Activated T-cell treated with anti-CD3 and anti-CD28 coated beads for 48 hours (primary cell): ENCODE measurements at places on chromosomes 1 and 21.

- DNase-seq = no peak
These were observed 13.4 kb downstream of the THEMIS2 start for GRCh38 chr1:27885621-27886352.

DNA sequence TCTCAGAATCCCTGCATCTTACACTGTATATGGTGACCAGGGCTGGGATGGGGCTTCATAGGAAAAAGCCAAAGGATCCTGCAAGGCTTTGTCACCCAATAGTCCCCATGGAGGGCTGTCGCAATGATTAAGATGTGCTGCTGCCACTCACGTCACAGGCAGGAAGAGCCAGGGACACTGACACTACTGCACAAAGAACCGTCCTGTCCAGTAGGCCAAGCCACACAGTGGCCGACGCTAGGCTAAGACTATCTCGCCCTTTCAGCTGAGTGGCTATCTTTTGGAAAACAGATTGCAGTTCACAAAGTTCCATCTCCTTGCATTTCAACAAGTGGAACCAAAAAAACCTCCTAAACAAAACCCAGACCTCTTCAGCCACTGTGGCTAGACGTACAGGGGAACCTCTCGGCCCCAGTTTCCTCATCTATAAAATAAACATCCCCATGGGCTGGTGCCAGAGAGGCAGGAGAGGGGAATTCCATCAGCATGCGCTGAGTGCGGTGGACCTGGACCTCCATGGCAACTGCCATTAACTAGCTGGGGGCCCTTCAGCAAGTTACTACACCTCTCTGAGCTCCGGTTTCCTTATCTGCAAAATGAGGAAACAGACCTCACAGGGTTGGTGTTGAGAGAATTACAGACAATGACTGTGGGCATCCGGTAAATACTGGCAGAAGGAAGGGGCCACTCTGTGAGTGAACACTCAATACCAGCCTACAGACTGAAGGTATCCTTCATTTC is 8.7 kb downstream of the CAPZB start:
- no peak for DNase-seq

DNA sequence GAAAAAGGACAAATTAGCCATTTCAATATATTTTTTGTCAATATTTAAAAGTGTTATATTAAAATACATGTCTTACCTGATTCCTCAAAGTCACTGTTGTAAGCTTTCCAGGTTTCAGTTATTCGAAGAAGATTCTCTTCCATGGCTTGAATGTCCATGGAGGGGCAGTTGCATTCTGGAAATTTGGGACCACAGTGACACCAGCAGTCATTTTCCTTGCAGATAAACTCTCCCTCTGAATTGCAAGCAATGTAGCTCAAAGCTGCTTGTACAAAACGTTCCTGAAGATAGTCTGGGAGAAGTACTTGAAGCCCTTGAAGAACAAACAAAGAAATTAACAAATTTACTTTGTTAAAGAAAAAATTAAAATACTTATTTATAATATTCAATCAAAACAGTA is 251.7 kb downstream of the BRINP3 start:
- DNase-seq = no peak

DNA sequence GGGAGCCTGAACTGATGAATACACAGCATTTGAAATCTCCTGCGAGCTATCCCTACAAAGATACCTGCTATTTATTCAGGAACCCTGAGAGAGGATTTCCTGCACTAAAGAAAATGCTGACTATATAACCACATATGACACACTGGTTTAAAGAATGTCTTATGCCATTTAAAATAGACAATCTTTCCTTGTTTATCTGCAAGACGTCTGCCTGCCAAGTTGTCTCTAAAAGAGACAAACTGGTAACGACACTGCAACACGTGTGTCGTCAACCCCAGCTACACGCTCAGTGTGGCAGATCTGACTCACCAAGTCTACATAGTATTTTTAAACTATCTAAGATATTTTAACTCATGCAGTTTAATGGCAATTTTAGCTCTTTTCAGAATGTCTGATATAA is 42.7 kb downstream of the APP start:
- no peak for DNase-seq

DNA sequence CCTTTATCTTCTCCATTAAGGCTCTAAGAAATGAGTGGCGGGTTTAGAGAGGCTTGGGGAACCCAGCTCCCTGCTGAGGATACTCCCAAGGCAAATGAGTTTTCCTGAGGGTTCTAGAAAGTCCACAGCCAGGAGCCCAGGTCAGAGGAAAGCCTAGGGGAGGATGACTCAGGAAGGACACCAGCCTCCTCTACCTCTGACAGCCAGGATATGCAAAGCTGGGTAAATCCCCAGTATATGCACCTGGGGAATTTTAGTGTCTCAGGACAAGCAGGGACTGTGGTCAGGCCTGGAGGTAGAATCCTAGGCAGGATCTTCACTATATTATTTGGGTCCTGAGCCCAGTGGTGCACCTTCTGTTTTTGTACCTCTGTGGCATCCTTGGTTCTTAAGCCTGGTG is 23.5 kb upstream of the WNT4 start:
- no peak for DNase-seq
